ENCODE measurements at places on chromosomes 2 and 18.

- H3K36me3 ChIP-seq = no peaks in the 10 kb centered on the region
- H3K27ac ChIP-seq = no peak overlapping the region
- H3K4me3 ChIP-seq = no peak overlapping the region
- no peaks in the 10 kb centered on the region for H3K4me1 ChIP-seq
- peak; percentile 10 for DNase-seq
These were observed 79.9 kb downstream of the ALK start for GRCh38 chr2:29841386-29842004.

DNA sequence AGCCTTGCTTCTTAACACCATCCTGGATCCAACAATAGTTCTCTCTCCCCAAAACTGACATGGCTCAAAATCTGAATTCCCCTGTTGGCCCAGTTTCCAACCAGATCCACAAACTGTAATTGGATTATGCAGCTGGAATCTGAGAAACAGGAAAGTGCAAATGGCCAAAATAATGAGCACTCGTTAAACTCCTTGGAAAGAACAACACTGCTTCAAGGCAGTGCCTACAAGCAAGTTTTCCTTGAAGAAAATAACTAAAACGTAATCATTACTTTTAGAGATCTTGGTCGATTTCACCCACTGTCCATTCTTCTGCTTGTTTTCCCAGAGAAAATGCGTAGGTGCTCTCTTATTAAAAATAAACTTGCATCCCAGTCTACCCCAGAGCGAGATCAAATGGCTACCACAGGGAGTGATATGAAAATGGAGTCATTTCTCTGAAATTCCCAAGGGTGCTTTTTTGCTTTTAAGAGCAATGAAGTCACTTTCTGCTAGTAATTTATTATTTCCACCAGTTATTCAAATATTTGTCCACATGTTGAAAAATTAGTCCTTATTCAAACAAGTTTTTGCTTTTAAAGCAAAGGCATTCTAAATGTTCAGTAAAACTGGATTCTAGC is 264.2 kb downstream of the C1D start:
- no peak overlapping the region for H3K27ac ChIP-seq
- H3K4me1 ChIP-seq = no peaks in the 10 kb centered on the region
- no peak overlapping the region for H3K4me3 ChIP-seq

- H3K36me3 ChIP-seq = no peaks in the 10 kb centered on the region
- no peaks in the 10 kb centered on the region for H3K27me3 ChIP-seq
- no peak overlapping the region for H3K27ac ChIP-seq
These were observed 42.8 kb upstream of the GALR1 start for GRCh38 chr18:77206676-77207374.

DNA sequence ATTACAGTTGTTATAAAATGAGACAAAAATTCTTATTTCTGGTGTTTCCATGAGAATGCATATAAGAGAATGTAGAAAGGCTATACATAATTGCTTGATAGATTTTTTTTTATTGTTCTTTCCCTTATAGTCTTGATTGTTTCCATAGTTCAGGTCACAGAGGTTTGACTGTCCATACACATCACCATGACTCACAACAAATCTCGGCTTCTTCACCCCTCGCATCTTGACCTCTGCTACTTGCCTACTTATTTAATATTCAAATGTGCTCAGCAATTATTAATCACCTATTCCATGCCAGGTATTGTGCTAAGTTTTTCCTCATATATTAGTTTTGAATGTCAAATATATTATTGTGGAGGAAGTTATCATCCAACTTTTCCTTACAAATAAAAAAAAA is 789.6 kb downstream of the RNF144A start:
- H3K4me3 ChIP-seq = no peak overlapping the region
- H3K27me3 ChIP-seq = no peaks in the 10 kb centered on the region
- no peak for DNase-seq
- H3K27ac ChIP-seq = no peak overlapping the region
- H3K4me1 ChIP-seq = no peaks in the 10 kb centered on the region
- H3K36me3 ChIP-seq = no peaks in the 10 kb centered on the region

DNA sequence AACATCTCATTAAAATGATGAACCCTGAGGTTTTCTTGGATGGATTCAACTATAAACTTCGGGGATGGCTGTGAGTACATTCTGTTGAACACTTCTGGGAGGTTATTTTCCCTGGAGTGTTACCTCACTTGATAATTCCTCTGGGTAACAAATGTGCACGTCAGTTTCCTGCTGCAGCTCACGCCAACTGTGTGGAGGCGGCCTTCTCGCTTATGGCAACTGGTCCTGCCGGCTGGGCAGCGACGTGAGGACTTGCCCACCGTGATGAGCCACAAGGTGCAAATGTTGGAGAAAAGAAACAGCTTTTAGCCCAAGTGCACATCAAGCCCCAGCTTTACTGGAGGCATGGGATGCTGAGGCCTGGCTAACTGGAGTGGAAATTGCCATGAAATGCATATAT is 15.9 kb downstream of the MYCN start:
- no peak overlapping the region for H3K27ac ChIP-seq
- no peaks in the 10 kb centered on the region for H3K27me3 ChIP-seq
- no peak overlapping the region for H3K4me3 ChIP-seq
- H3K4me1 ChIP-seq = no peaks in the 10 kb centered on the region
- no peaks in the 10 kb centered on the region for H3K36me3 ChIP-seq
